ENCODE measurements at places on chromosomes 12 and 14.

DNA sequence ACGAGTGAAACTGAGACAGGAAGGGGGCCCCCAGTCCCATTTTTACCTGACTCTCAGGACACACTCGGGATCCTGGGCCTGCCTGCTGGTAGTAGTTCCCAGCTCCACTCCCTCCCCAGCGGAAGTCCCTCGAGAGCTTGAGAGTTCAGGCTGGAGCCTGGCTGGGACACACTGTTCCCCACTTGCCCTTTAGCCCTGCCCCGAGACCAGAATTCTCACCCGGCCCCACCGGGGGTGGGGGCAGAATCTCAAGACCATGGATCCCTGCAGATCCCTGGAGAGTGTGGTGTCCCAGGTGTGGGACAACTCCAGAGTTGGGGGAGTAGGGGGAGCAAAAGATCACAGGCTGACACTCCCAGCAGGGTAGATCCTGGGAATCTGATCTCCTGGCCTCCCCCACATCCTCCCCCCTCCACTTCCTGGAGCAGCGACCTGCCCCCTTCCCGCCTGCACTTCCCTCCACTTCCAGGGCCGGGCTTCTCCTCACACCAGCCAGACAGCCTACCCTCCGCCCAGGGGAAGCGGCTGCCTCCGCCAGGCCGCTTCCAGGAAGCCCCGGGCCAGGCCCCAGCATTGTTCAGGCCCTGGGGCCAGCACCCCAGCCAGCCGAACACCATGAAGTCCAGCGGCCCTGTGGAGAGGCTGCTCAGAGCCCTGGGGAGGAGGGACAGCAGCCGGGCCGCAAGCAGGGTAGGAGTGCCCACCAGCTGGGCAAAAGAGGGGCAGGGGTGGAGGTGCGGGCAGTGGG, at the start of gene TNS2:
Gene TNS2, plus strand, starts transcription at position 495 of the 748 bp plus-strand sequence. Its CDS starts 121 bp downstream, at position 616.
- DNase-seq: no peak

DNA sequence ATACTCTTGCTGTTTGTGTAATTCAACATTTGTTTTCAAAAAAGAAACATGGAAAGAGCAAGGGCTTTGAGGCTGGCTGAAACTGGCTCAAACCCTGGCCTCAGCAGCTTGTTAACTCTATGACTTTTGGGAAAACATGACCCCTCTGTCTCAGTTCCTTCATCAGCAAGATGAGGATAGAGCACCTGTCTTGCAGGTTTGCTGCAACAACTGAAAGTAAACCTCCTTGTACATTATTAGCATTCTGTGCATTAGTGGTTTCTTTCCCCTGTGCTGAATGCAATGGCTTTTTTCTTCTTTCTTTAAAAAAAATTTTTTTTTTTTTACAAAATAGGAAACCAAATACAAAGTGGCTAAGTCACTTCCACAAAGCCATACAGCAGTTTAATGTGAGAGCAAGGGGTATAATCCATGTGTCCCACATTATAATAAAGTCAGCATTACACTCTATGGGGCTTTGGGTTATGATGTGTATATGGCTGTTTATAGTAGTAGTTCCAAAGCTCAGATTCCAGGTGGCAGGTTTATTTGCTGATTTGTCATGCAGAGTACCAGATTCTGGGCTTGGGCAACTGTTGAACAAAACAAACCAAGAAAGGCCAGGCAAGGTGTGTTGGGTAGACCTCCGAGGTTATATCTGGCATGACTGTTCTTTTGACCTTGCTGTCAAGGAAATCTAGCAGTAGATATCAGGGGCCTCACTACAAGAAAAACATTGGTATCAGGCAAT, 194.5 kb upstream of the CNOT2 start:
- no peak for DNase-seq

- DNase-seq: no peak
Measured at GRCh38 chr12:31371256-31371620, 45.3 kb upstream of the SINHCAF start.

- DNase-seq: no peak
Measured at GRCh38 chr12:79378496-79378895, 312.3 kb downstream of the PAWR start.

DNA sequence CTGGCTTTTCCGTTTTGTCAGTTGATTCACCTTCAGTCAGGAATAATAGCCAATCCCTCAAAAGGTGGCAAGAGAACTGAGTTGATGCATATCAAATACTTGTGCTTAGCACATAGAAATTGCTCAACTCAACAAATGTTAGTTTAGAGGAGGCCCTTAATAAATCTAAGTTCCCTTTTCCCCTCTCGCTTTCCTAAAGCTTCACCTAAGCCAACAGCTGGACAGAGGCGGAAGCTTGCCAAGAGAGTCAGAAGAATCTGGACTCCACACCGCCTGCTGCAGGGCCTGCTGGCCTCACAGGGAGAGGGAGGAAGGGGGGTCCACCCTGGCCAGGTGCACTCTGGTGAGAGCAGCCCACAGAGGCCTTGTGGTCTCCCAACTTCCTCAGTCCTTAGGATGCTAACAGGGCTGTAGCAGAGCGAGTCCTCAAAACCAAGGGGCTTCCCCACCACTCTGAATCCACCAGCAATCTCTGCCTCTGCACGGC, 213.1 kb downstream of the CHST11 start:
- DNase-seq: no peak

DNA sequence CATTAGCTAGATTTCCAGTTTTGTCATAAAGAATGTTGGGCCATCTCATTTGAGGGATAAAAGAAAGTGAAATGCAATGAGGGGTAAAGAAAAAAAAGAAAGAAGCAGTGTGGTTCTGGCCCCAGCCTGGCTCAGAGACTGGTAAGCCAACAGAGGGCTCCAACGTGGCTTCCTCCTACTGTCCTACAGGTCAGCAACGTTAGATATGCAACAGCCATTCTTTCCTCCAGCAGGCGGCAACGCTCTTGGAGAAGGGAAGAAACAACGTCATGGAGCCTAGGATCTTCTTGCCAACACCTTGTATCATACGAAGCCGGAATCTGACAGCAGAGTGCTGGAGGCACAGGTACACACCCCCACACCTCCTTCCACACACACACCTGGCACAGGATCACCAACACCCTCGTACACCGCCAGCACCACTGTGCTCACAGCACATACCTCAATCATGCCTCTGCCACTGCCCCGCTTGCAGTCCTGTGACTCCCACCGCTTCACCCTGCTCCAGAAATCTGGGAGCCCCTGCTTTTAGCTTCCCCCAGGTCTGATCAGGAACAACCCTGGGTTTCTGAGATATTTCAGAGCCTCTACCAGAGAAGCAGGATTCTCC, 102.8 kb downstream of the RPAP3 start:
- DNase-seq: no peak

GRCh38 chr12:51505360-51506105, 80.9 kb downstream of the SLC4A8 start:
- no peak for DNase-seq

DNA sequence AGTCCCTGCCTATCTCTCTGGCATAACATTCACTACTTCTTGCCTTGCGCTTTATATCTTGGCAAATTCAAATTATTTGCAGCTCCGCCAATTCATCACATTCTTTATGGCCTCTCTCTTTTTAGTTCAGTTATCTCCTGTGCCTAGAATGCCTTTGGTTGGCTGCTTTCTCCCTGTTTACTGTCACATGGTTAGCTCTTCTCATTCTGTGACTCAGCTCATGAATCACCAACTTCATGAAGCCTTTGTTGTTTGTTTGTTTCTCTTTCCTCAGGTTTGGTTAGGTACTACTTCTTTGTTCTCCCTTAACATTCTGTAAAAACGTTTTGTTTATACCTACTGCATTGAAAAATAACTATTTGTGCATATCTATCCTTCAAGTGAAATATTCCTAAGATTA, 376.5 kb upstream of the GARIN6 start:
- DNase-seq: no peak

- no peak for DNase-seq
Measured at GRCh38 chr12:56101045-56101444, 3.3 kb upstream of the PA2G4 start.

DNA sequence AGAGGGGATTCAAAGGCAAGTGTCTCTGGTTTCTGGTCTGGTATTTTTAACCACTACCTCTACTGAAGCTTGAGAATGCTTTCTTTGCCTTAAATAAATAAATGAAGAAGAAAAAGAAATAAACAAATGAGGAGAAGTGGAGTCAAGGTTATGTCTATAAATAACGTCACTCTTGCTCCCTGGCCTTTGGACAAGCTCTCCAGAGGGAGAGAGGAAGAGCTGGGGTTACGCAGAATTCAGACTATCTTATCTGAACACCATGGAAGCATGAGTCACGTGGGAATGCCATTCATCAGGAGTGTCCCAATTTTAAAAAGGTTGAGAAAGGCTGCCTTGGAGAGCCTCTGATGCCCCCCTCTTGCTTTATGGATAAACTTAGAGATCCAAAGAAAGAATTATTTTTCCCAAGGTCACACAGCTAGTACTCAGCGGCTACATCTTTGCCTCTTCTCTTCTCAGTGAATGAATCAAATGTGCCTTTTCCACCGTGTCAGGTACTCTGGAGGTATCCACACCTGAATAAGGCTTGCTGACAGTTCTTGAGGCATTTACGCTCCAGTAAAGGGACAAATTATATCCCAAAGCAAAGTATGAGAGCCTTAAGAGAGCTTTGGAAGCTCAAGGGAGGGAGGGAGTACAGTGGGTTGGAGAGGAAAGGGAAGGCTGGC, 12.9 kb upstream of the MSI1 start:
- DNase-seq: no peak

DNA sequence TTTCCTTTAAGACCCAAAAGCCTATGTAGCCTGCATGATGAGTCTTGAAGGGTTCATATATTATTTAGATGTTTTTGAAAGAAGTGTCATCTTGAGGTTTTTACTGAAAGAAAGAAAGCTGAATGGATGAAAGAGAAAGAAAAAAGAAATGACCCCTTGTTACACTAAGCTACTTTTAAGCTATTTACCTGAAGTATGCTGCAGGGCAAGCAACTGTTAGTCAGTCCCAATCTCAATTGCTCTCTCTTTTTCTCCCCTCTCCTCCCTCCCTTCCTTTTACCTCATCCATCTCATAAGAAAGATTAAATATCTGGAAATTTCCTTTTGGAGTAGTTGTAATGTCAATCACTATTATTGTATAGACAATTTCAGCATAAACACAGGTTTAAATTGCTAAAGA, 512.4 kb downstream of the TMTC2 start:
- no peak for DNase-seq

- DNase-seq: no peak
Measured at GRCh38 chr12:6065131-6065862, 59.2 kb downstream of the VWF start.

DNA sequence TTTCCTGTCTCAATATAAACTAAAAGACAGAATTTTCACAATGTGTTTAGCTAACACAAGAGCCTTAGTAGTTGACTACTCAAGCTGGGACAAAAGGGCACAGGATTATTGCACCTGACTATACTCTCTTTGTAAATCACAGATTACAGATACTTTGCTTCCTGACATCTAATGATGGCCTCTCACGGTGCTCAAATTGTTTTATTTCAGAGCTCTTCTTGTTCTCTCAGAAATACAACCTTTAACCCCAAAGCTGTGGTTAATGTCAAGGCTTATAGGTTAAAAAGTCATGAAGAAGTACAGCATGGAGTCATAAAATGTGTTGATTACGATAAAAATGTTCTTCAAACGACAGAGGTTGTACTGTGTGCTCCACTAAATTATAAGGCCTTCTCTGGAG, 89.9 kb upstream of the CPNE8 start:
- DNase-seq: no peak

DNA sequence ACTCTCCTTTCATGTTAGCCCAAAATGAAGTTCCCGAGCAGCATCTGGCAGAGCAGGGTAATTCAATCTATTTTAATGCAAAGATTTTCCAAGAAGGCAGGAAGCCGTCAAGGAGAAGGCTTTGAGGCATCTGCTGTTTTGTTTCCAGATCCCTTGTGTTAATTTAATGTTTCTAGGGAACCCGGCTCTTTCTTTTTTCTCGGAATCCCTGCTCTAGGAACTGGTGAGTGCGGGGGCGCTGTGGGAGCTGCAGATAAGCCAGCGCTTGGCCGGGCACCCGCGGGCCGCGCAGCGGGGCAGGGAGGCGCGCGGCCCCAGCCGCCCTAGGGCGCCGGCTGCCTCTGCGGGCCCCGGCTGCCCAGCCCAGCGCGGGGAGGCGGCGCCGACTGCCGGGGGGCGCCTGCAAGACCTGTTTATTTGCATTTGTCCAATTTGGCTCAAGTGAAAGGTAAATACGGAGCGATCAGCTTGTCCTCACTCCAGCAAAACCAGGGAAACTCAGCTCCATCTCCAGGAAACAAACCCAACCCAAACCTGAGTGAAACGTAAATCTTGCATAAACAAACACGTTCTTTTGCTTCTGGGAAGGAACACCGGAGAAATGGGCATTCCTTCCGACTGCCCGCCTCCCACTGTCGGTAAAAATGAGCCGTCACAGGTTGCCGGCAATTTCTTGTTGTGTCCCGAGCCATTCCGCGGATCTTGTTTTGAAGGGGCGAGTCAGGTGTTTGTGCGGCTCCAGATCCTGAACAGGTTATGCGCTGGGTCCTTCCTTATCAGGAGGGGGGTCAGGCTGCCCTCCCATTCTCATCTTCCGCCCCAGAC, 65.1 kb downstream of the CRADD start:
- DNase-seq: peak; percentile 31

GRCh38 chr14:102573591-102574046, 18.8 kb upstream of the RCOR1 start:
- no peak for DNase-seq

- DNase-seq: no peak
Measured at GRCh38 chr14:101767618-101768362, 6.3 kb downstream of the PPP2R5C start.

DNA sequence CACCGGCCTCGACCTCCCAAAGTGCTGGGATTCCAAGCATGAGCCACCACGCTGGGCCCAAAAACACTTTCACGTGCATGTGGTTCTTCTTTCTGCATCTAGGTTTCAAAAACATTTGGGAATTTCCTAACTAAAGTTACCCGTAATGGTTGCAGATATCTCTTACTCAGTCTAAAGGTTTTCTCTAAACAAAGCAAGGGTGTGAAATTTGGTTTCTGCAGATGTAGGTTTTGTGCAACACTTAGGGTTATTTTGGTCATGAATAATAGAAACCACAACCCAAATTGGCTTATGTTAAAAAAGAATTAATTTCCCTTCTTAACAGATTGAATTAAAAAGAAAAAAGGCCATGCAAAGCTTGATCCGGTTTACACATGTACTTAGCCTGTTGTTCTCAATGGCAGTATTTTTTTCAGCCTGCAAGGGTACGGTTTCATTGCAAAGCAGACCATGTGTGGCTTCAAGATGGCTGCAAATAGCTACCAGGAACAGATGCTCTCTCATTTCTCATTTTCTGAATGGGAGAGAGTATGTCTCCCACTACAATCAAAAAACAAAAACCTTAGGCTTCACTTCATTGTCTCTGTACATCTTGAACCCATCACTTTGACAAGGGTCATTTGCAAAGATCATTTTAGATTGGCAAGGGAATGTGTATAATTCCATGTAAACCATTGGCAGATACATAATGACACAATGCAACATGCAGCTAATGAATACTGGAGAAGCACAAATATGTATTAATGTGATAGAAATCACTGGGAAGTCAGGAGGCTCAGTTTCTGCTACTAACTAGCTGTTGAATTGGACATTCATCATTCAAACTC, 491.2 kb upstream of the FLRT2 start:
- no peak for DNase-seq

GRCh38 chr14:24361326-24361725, 6.7 kb upstream of the NFATC4 start:
- DNase-seq: no peak

All from stimulated activated CD8-positive, alpha-beta memory T cell treated with anti-CD3 and anti-CD28 coated beads, Interleukin-15, amount 100 ng/mL, for 4 hours (primary cell).